ENCODE measurements at places on chromosomes 16 and 17.

GRCh38 chr16:73289232-73289631 is 241.3 kb upstream of the ZFHX3 start:
- DNase-seq: no peak

DNA sequence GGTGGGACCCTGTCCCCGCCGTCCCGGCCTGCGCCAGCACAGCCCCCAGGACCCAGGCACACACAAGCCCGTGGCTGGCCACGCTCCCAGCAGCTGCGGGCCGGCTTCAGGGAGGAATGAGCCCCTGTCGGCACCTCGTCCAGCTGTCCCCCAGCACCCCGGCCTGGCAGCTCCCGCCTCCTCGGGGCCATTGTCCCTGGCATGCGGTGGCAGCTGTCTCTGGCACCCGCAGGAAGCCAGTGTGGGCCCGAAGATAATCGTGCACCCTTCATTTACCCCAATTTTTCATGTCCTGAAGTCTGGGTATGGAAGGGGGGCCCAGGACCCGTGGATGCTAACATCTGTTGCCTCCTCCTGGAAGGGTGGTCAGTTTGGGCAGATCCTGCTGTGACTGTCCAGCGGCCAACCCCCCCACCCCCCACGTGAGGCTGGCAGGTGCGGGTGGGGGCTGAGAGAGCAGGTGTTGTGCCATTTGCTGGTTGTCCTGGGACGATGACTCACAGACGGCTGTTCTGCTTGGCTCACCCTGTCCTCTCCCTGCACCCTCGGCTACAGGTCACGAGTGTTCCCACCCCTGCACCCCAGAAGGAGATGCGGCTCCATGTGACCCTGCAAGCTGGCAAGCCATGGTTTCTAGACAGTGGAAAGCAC is 4.0 kb upstream of the LMF1 start:
- DNase-seq: no peak

- no peak for DNase-seq
Observed at GRCh38 chr17:249236-249993, 68.0 kb upstream of the DOC2B start.

- no peak for DNase-seq
Observed at GRCh38 chr16:88651276-88651988, 579 bp upstream of the CYBA start.

- DNase-seq: peak; percentile 53
Observed at GRCh38 chr17:29591146-29591736, 1.7 kb upstream of the ANKRD13B start.

DNA sequence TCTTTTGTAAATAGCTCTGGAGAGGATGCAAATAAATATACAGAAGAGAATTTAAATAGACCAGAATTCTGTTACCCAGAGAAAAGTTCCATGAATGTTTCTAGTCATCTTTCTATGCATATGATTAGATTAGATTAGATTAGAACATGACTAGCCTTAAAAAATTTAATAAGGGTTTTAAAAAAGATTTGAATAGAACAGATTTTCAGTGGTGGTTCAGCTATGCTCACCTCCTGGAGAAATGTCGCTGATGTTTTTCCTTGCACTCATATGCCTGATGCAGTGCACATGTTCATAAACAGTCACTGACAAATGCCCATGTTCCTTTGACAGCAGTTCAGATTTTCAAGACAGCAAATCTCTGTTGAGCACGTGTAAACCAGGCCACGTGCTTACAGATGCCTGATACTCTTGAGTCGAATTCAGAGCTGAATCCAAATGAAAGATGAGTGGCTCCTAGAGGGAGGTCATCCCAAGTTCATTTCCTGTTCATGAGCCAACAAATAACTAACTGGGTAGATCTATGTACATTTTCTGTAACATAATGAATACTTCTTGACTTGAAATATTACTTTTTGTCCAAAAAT is 19.9 kb upstream of the RAB11FIP4 start:
- DNase-seq: no peak

- no peak for DNase-seq
Observed at GRCh38 chr16:49838441-49839016, 17.4 kb downstream of the ZNF423 start.

GRCh38 chr17:4090898-4091297 is 51.9 kb downstream of the ZZEF1 start:
- DNase-seq: no peak

GRCh38 chr17:34133350-34133749 is 121.7 kb upstream of the CCL2 start:
- DNase-seq: no peak

GRCh38 chr17:60665602-60666001 is 12.0 kb upstream of the BCAS3 start:
- no peak for DNase-seq

GRCh38 chr16:68910051-68910450 is 66.7 kb downstream of the TANGO6 start:
- peak; percentile 23 for DNase-seq

DNA sequence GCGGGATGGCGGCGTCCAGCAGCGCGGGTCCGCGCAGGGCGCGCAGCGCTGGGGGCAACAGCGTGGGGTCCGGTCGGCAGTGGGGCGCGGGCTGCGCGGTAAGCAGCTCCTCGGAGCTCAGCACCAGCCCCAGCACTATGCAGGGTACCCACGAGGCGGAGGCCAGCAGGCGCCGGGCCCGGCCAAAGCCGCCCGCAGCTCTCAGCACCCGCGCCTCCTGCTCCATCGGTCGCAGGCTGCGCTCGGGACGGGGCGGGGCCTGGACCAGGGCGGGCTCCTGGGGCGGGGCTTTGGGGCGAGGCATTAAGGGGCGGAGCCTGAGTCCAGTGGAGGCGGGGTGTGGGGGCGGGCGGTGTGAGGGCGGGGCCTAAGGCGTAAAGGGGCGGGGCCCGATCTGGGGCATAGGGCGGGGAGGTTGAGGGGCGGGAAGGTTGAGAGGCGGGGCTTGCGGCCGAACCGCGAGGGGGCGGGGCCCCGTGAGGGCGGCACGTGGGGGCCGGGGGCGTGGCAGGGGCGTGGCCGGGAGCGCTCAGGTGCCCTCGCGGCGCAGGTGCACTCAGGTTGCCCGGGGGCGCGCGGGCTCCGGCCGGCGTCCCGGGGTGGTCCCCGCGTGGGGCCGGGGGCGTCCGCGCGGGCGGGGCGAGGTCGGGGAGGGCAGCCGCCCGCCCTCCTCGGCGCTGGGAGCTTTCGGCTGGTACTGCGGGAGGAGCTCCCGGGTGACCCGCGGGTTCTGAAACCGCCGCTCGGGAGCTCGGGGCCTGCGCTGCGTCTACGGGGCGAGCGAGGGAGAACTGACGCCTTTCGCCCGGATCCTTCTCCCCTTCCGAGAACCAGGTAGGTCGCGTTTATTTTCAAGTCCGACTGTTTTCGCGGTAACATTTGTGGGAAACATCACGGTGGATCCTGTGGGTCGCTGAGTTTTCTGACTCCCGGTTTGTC is 1.4 kb upstream of the SLC22A31 start:
- DNase-seq: peak; percentile 64

- no peak for DNase-seq
Observed at GRCh38 chr17:70037498-70037897, 37.5 kb upstream of the KCNJ16 start.

GRCh38 chr16:23835390-23836077 is at the start of gene PRKCB:
Gene PRKCB, plus strand, starts transcription at chr16:23835983.
- DNase-seq: peak; percentile 43

DNA sequence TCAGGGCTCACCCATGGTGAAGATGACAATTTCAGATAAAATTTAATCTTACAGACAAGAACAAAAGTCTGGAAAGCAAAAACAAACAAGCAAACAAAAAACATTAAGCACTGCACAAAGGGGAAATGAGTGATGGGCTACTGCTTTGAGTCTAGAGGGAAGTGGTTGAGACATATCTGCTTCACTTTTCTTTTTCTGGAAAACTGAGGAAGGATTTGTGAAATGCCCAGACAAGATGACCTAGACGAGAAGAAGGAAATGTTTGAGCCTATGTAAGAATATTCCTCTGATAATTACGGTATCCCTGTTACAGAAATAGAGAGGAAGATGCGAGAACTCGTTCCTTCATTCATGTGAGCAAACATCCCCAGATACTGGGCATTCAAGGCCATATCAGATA is 11.5 kb upstream of the HYDIN start:
- no peak for DNase-seq

- no peak for DNase-seq
Observed at GRCh38 chr16:24988593-24989338, 26.4 kb downstream of the ARHGAP17 start.

GRCh38 chr17:77566566-77567138 is 391.9 kb upstream of the TNRC6C start:
- DNase-seq: no peak

- peak; percentile 98 for DNase-seq
Observed at GRCh38 chr17:57662644-57663308, 82.3 kb downstream of the CCDC182 start.

GRCh38 chr16:11072420-11073153 is 128.2 kb downstream of the CLEC16A start:
- no peak for DNase-seq

DNA sequence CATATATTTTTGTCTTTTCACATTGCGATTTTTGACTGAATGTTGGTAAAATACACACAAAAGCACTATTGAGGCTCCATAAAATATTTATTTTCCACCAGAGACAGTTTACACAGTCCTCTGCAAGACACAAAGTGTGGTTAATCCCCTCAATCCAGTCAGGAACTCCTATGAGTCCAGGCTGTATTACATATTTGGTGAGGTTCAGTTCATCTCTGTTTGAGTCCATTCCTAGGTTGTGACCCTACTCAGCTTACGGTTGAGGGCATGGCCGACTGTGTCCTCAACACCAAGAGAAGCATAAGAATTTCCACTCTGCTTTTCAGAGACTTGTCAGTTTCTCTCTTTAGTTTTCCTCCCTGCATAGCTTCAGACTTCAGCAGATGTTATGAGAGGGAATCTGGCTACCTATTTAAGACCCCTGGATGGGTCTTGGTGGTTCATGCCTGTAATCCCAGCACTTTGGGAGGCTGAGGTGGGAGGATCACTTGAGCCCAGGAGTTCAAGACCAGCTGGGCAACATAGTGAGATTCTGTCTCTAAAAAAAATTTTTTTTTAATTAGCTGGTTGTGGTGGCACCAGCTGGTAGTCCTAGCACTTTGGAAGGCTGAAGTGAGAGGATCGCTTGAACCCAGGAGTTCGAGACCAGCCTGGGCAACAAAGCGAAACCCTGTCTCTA is 25.1 kb downstream of the ARL4D start:
- no peak for DNase-seq

All from NCI-H1105 (cell line).